ENCODE measurements at places on chromosomes 2 and 18.

GRCh38 chr2:174281736-174282135, 33.4 kb upstream of the OLA1 start:
- DNase-seq: no peak

DNA sequence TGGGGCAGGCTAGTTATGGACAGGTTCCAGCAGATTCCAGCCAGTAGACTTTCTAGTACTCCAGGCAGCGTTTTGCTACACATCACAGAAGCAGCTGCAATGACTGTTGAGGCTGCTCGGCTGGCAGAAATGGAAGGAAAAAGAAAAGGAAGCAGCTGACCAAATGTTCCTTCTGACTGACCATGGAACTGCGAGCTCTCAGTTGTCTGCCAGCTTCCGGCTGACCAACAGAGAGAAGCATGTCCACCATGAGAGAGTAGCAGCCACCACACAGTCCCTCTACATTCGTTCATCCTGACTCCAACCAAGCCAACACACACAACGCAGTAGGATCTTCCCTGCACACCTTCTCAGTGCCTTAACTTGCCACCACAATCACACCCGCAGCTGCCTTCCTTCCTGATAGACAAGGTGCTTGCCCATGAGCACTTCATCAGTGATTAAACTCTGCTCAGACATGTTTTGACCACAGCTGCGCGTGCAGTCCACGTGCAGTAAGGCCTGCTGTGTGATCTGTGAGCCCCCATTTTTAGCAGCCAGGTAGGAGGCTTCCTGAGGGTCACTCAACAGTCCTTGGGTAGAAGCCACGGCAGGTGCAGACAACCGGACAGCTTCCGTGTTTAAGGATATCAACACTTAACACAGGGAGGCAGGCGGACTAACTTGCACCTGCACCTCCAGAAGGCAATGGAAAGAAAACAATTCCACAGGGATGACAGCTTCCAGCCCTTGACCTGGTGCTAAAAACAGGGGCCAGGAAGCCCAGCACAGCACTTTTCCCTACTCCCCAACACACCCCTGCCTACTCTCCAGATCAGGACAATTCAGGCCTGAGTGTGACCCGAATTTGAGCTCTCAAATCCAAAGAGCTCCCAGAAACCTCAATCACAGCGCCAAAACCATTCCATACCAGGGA, 996 bp downstream of the TGFBRAP1 start:
- no peak for DNase-seq

DNA sequence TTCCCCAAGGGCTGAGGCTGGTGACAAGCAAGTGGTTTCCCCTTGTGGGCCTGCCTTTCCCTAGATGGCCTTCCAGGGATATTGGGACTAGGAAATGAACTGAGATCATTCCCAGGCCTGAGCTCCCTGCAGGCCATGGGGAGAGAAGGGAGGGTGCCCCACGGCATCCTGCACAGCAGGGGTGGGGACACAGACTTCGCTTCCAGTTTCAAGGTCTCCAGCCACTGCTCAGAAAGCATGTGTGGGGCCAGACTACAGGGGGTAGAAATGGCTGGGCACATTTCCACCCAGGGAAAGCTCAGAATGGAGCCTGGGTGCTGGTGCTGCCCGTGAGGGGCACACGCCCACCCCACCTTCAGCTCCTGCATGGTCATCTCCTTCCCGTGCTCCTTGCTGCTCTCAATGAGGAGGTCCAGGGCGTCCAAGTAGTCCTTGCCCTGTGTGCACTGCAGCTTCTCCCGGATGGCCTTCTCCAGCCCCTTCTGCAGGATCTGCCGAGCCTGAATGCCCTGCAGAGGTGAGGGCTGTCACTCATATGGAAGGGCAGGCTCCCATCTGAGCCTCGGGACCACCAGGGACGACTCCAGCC, 13.2 kb downstream of the CYP26B1 start:
- DNase-seq: no peak

GRCh38 chr2:20972792-20973565, 70.9 kb downstream of the APOB start:
- DNase-seq: no peak

- no peak for DNase-seq
Measured at GRCh38 chr2:1607971-1608688, 136.2 kb downstream of the PXDN start.

GRCh38 chr2:234322766-234323465, 174.0 kb downstream of the ARL4C start:
- DNase-seq: no peak

DNA sequence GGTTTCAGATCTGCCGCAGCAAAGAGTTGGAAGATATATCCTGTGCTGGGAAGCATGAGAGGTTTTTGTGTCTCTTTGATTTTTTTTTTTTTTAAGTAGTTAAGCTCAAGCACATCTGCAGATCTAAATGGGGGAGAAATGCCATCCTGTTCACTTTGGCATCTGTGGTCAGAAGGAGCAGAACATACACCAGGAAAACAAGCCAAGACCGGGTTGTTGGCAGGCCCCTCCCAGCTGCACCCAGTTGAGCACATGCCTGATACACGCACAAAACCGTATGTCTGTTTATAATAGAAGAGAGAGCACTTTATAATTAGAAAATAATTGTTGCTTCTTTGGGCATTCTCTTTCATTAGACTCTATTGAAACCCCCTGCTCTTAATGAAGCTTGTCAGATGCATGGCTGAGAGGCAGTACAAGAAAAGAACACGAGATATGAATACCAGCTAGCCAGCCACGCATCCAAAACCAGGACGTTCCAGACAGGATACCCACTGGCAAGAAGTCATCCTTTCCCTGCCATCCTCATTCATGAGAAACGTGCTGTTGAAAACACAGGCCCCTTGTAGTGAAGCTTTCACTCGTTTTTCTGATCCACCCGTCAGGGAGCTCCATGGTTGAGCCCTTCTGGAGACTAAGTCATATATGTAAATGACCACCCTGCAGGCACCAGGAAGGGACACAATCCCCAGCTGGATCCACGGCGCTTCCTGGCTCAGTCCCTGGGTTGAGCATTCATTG, 152.2 kb downstream of the ALPK2 start:
- no peak for DNase-seq

DNA sequence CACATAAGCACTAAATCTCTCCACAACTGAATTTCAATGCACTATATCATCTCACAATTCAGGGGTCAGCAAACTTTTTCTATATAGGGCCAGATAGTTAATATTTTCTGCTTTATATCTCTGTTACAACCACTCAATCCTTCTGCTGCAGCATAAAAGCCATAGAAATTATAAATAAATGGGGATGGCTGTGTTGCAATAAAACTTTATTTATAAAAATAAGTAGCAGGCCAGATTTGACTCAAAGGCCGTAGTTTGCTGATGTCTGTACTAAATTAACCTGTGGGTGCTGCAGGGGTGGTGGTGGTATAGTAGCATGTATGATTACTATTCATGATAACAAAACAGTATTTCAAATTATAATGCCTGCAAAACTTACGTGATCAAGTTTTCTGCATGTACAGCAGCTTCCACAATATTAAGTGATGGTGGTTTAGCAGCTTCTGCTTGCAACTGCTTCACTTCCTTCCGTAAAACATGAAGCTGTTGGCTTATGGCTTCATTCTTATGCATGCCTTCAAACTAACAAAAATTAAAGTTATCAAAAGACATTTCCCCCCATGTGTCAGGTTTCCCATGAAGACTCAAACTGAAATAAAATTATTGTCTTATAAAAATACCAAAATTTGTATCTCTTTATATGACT, 64.1 kb downstream of the SIGLEC15 start:
- no peak for DNase-seq

GRCh38 chr2:154452471-154452870, 246.0 kb upstream of the KCNJ3 start:
- no peak for DNase-seq

GRCh38 chr18:80170395-80171053, 61.5 kb downstream of the ADNP2 start:
- DNase-seq: no peak

GRCh38 chr18:51955136-51955535, 384.9 kb upstream of the DCC start:
- no peak for DNase-seq

DNA sequence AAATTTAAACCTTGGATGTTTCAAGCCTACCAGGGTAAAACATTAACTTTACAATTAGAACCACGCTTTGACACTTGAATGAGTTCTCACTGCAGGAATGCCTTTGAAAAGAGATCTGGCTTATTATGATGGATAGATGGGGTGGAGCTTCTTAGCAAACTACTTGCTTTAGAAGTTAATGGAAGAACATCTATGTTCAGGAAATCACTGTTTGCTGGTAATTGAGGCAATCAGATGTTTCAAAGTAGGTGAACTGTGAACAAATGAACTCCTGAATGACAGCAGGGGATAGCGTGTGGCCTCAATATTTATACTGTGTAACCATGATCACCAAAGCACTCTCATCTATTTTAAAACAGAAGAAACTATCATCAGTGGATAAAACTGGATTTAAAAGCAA, 383.6 kb downstream of the PIK3C3 start:
- no peak for DNase-seq

DNA sequence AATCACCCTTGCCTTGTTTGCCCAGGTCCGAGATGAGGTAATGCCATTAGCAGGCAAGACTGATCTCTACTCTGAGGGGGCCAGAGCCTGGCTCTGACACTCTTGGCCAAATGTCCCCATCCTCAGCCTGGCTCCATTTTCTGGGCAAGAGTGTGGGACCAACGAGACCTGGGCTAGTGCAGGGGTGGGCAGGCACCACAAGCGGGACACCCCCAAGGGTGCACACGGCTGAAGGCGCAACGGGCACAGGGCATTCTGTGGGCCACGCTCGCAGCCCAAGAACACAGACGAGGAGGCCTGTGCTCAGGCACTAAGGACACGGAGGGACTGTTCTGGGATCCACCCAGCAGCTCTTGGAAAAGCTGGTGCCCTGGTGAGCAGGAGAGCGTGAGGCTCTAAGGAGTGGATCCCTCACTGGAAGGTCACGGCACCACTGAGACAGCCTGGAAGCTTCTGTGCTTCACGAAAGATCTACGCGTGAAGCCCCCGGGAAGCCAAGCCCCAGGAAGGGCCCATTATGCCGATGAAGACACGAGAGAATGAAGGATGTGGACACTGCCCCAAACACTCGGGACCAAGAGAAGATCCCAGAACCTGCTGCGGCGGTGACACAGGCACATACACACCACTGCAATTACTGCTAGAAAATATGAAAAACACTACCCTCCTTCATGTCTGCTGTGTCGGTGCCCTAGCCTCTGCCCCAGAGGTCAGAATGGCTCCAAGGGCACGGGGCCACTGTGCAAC, 138.2 kb downstream of the HDAC4 start:
- DNase-seq: no peak

- DNase-seq: no peak
Measured at GRCh38 chr2:107323946-107324565, 438.1 kb upstream of the ST6GAL2 start.

DNA sequence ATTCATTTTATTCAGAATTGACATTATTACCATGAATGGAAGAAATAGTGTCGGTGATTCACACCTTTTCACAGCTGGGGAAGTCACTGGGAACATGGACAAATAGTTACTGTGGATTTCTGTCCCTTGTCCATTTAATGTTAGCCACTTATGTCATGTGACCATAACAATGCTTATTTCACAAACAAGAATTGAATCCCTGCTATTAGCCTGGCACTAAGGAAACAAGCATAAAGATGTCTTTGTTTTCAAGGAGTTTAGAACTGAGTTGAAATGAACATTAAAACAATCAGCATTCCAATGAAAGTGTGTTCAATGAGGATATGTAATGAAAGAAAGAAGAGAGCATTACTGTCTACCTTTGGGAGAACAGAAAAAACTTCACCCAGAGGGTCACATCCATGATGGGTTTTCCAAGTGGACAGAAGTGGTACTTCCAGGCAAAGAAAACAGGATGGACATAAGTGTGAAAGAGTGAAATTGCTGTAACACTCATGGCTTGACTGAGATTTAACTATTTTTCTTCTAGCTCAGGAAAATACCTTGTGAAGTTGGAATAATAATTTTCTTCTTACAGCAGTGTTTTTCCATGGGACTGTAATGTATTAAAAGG, 324.5 kb upstream of the UBE2E3 start:
- DNase-seq: no peak

DNA sequence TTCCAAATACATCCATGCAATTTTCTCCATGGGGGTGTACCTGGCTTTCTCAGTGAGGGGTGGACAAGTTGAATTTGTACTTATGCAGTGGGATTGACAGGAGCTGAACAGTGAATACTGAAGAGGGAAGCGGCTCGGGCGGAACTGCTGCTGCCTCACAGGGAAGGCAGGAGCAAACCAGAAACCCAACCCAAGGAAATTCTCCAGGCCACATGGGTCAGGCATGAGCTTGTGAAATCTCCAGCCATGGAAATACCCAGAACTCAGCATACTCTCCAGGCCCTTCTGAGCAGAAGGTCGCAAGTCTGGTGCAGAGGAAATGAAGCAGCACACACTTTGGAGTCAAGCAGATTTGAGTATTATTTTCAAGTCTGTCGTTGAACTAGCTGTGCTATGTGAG, 26.5 kb upstream of the INO80C start:
- no peak for DNase-seq

- DNase-seq: no peak
Measured at GRCh38 chr18:62810682-62811081, 95.3 kb downstream of the PHLPP1 start.

- DNase-seq: no peak
Measured at GRCh38 chr2:213766062-213766461, 481.8 kb downstream of the SPAG16 start.

DNA sequence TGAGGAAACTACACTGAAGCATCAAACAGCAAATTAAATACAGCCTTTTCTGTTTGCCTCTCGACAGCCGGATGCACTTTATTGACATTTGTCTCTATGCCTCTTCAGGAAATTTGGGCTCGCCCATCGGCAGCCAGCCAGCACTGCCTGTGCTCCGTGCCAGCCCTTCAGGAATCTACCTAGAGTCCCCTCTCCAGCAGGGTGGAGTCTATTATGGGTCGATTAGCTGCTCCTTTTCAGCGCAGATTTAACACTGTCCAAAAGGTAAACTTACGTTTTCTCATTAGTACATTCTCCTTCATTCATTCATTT, 91.5 kb downstream of the MYCN start:
- DNase-seq: no peak

- no peak for DNase-seq
Measured at GRCh38 chr2:208097313-208097712, 27.0 kb downstream of the CRYGD start.

- no peak for DNase-seq
Measured at GRCh38 chr2:141770530-141770929, 360.3 kb downstream of the LRP1B start.

DNA sequence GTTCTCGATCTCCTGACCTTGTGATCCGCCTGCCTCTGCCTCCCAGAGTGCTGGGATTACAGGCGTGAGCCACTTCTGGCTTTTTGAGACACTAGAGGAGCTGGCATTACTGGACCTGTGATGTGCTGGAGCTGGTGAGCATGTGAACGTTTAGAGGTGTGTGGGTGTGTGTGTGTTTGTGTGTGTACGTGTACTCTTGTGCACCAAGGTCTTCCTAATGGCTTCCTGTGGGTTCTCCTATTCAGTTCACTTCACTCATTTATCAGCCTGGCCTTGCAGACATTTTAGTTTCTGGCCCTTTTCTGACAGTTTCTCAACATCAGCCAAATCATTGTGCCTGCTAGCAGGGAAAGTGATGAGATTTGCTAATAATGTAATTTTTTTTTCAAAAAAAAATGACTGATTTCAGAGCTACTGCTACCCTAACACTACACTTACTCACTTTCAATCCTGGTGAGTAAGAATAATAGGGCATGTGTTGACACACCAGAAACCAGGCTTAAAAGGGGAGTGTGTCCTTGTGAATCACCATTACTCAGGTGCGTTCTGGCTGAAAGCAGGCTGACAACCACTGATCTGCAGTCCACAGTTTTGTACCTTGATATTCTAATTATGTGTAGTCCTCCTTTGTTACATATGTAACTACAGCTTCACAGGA, 41.0 kb upstream of the ACTR3 start:
- no peak for DNase-seq

- DNase-seq: no peak
Measured at GRCh38 chr2:68464651-68465050, 2.4 kb downstream of the FBXO48 start.
